Activated CD4-positive, alpha-beta memory T cell treated with anti-CD3 and anti-CD28 coated beads for 36 hours (primary cell): ENCODE measurements at places on chromosomes 16 and 17.

DNA sequence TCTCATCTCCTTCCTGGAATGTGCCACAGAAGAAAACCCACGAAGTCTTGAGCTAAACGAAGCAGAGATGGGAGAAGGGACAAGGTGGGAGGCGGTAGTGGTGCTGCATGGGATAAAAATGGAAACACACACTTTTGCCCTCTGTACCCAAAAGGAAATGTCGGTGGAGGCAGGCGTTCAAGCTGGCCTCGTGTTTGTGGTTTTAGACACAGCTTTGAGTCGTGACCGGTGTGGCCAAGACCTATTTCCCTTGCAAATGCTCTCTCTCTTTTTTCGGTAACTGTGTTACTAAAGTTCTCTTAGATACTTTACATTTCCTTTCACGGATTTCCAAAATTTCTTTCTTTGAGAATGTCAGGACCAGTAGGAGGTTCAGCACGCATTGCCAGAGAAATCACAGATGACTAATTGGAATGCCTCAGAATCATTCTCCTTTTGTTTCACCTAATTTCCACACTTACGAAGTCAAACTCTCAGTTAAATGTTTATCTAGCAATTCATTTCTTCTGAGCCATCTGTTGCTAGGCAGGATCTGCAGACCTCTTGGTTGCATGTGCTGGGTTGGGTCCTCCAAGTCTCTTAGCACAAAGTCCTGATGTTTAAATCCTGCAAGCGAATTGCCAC lies 412.3 kb downstream of the MAF start:
- no peaks in the 10 kb centered on the region for H3K27me3 ChIP-seq
- peaks cover 9% of the 10 kb centered on the region for H3K4me1 ChIP-seq
- H3K4me3 ChIP-seq, result no peak overlapping the region
- no peak overlapping the region for H3K27ac ChIP-seq
- DNase-seq, result no peak

- H3K27ac ChIP-seq, result peak overlapping the region; percentile 39
- H3K4me3 ChIP-seq, result peak overlapping the region; percentile 4
- peaks cover 33% of the 10 kb centered on the region for H3K4me1 ChIP-seq
- no peaks in the 10 kb centered on the region for H3K27me3 ChIP-seq
- peak; percentile 73 for DNase-seq
These were observed 2.8 kb downstream of the TOB1 start for GRCh38 chr17:50863221-50863843.

GRCh38 chr17:16882243-16882925 lies 89.5 kb downstream of the TNFRSF13B start:
- H3K27me3 ChIP-seq, result no peaks in the 10 kb centered on the region
- H3K36me3 ChIP-seq, result no peaks in the 10 kb centered on the region
- DNase-seq, result no peak
- no peaks in the 10 kb centered on the region for H3K4me1 ChIP-seq
- no peak overlapping the region for H3K4me3 ChIP-seq

- H3K4me3 ChIP-seq, result peak overlapping the region; percentile 72
- H3K27me3 ChIP-seq, result peaks cover 73% of the 10 kb centered on the region
- H3K4me1 ChIP-seq, result peaks cover 31% of the 10 kb centered on the region
- DNase-seq, result peak; percentile 88
- no peaks in the 10 kb centered on the region for H3K36me3 ChIP-seq
These were observed 410 bp upstream of the HOXB5 start for GRCh38 chr17:48593840-48594537.

DNA sequence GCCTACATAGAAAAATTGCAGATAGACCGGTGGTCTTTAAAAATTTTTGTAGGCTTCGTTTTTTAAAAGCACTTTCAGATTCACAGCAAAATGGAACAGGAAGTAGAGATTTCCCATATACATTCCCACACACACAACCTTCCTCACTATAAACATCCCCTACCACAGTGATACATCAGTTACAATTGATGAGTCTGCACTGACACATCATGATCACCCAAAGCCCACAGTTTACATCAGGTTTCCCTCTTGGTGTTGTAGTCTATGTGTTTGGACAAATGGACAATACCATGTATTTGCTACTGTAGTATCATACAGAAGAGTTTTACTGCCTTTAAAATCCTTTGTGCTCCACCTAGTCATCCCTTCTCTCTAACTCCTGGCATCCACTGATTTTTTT lies 113.9 kb upstream of the ADAMTS18 start:
- H3K4me3 ChIP-seq, result no peak overlapping the region
- H3K27ac ChIP-seq, result no peak overlapping the region
- H3K36me3 ChIP-seq, result no peaks in the 10 kb centered on the region
- no peak for DNase-seq
- no peaks in the 10 kb centered on the region for H3K4me1 ChIP-seq

- peaks cover 25% of the 10 kb centered on the region for H3K4me1 ChIP-seq
- no peak overlapping the region for H3K4me3 ChIP-seq
- H3K36me3 ChIP-seq, result peaks cover 3% of the 10 kb centered on the region
- no peak for DNase-seq
- no peaks in the 10 kb centered on the region for H3K27me3 ChIP-seq
- H3K27ac ChIP-seq, result no peak overlapping the region
These were observed 374.8 kb downstream of the SLC39A11 start for GRCh38 chr17:72717676-72718075.

DNA sequence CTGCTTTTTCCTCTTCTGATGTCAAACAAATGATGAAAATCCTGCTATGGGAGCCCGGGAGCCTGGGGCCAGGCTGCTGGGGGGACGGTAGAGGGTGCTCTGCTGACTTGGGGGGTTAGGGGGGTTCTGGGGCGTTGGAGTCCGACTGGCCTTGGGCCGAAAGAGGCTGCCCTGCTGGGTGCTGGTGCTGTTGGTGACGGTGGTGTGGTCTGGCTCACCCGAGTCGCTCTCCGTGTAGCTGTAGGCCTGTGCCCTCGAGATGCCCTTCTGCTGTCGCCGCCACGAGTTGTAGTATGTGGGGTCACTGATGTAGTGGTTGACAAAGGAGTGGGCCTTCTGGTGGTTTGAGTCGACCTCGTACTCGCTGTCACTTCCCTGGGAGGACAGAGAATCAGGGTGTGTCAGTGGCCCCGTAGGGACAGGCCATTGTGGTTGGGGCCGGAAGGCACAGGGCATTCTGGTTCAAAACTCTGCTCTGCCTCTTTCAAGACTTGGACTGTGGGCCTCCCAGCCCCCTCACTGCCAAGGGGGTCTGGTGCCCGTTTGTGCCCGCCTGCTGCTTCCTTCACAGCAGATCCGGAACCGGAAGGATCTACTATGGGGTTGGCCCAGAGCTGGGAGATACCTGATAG lies 26.9 kb upstream of the CDC42EP4 start:
- DNase-seq, result no peak
- H3K27me3 ChIP-seq, result peaks cover 2% of the 10 kb centered on the region
- H3K4me1 ChIP-seq, result peaks cover 7% of the 10 kb centered on the region
- no peak overlapping the region for H3K4me3 ChIP-seq
- H3K27ac ChIP-seq, result no peak overlapping the region

- H3K36me3 ChIP-seq, result no peaks in the 10 kb centered on the region
- no peaks in the 10 kb centered on the region for H3K27me3 ChIP-seq
- H3K4me3 ChIP-seq, result no peak overlapping the region
- H3K27ac ChIP-seq, result no peak overlapping the region
- no peak for DNase-seq
- peaks cover 6% of the 10 kb centered on the region for H3K4me1 ChIP-seq
These were observed 50.0 kb upstream of the MRPS23 start for GRCh38 chr17:57899822-57900221.

DNA sequence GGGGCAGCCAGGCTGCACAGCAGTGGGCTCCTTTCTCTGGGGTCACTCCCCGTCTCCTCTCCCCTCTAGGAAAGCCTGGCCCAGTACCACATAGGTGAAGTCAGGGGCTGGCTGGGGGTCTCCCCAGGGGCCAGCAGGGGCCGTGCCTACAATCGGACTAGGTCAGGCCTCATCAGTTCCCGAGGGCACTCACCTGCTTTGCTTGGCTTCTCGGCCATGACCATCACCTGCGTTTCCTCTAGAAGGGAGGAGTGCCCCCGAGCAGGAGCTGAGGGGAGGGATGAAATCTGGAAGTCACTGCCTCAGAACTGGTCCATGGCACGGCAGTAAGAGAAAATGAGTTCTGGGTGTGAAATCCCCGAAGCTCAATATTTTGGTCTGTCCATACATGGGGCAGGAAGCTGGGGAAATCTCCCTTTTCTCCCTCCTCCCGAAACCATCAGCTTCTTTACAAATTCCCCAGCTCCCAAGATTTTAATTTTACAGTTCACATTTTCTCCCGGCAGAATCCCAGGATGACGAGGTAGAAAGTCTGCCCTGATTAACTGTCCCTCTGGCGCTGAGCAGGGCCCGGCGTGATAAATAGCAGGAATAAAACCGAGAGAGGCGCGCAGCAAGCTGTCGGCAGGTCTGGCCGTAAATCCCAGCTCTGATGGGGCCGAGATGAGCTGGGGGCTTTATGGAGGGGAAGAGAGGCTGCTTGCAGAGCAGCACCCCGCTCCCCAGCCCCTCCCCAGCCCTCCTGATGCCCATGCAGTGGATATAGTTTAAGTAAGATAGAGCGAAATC lies 172.1 kb downstream of the RBFOX3 start:
- no peak overlapping the region for H3K27ac ChIP-seq
- H3K27me3 ChIP-seq, result peaks cover 12% of the 10 kb centered on the region
- no peaks in the 10 kb centered on the region for H3K36me3 ChIP-seq
- no peak overlapping the region for H3K4me3 ChIP-seq
- no peak for DNase-seq
- no peaks in the 10 kb centered on the region for H3K4me1 ChIP-seq

DNA sequence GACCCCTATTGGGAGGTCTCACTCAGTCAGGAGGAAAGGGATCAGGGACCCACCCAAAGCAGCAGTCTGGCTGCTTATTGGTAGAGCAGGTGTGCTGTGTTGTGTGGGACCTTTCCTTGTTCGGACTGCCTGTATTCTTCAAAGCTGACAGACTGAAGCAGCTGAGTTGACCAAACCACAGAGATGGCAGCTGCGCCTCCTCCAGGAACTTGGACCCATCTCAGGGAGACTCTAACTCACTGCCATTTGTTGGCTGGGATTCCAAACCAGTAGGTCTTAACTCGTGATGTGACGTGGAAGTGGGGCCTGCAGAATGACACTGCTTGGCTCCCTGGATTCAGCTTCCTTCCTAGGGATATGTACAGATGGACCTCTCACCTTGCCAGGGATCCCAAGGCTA lies 9.6 kb upstream of the UQCRC2 start:
- H3K27ac ChIP-seq, result no peak overlapping the region
- no peak overlapping the region for H3K4me3 ChIP-seq
- peaks cover 2% of the 10 kb centered on the region for H3K36me3 ChIP-seq
- H3K27me3 ChIP-seq, result no peaks in the 10 kb centered on the region
- H3K4me1 ChIP-seq, result peaks cover 32% of the 10 kb centered on the region
- DNase-seq, result no peak

GRCh38 chr16:57284209-57284951 lies at the start of gene PLLP:
Gene PLLP, minus strand, starts transcription at chr16:57284672. Its CDS starts 132 bp downstream, at chr16:57284540.
- peaks cover 15% of the 10 kb centered on the region for H3K4me1 ChIP-seq
- peaks cover 8% of the 10 kb centered on the region for H3K27me3 ChIP-seq
- DNase-seq, result peak; percentile 40
- H3K4me3 ChIP-seq, result peak within 1 kb of the TSS; percentile 67
- no peak within 1 kb of the TSS for H3K27ac ChIP-seq

DNA sequence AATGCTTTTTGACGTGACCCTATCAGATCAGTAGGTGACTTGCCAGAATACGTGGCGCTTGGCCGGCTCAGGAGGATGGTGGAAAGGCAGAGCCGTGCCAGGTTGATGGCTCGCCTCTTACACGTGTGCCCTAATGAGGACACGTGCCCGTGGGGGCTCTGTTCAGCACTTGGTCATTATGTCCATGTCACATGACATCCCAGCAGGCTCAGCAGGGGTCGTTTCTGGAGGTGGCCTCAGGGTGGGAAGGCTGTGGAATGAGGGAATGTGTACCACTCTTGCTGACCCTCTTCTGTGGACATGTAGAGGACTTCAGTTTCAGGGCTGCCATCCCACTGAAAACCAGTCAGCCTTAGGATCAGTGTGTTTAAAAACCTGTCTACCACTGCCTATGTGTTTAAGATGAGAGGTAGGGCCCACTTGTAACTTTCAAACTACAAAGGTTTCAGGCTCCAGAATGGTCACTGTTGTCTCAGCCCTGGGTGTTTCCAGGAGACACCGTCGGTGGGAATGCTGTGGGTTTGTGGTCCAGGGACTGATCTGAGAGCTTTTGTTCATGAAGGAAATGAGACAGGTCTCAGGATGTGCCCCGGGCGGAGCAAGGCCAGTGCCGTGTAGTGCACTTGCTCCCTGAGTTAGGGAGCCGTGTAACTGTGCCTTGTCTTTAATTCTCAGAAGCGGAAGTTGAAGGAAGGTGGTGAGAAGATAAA lies 12.1 kb downstream of the UBN1 start:
- DNase-seq, result no peak
- no peak overlapping the region for H3K27ac ChIP-seq
- no peaks in the 10 kb centered on the region for H3K27me3 ChIP-seq
- peaks cover 46% of the 10 kb centered on the region for H3K36me3 ChIP-seq

DNA sequence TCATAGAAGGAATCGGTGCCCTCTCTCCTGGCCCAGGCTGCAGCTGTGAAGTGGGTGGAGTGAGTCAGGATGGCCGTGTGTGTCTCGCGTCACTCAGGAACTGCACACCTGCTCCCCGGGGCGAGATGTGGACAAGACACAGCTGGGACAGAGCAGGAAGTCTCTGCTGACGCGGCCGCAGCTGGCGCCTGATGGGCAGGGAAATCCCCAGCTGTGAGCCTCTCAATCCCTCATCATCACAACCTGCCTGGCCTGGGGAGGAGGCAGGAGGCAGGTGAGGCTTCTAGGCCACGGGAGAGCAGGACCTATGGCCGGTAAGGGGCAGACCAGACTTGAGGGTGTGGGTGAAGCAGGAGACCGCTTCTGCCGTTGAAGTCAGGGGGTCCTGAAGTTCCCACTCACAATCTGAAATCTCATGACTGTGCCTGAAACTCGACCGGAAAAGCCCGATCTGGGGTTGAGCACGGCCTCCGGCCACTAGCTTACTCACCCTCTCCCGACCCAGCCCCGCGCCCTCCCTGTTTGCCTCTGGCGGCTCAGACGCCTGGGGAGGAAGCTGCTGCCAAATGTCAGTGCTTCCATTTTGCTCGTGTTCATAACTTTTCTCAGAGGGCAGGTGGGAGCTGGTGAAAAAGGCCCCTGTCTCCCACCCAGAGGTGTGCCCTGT lies 1.1 kb upstream of the TRPV3 start:
- DNase-seq, result peak; percentile 85
- H3K27ac ChIP-seq, result peak overlapping the region; percentile 77
- H3K27me3 ChIP-seq, result peaks cover 2% of the 10 kb centered on the region
- H3K36me3 ChIP-seq, result no peaks in the 10 kb centered on the region
- peaks cover 35% of the 10 kb centered on the region for H3K4me1 ChIP-seq

GRCh38 chr17:56936697-56937322 lies 23.0 kb upstream of the TRIM25 start:
- no peaks in the 10 kb centered on the region for H3K27me3 ChIP-seq
- H3K4me1 ChIP-seq, result peaks cover 13% of the 10 kb centered on the region
- no peak overlapping the region for H3K4me3 ChIP-seq
- no peak overlapping the region for H3K27ac ChIP-seq
- H3K36me3 ChIP-seq, result peaks cover 51% of the 10 kb centered on the region

DNA sequence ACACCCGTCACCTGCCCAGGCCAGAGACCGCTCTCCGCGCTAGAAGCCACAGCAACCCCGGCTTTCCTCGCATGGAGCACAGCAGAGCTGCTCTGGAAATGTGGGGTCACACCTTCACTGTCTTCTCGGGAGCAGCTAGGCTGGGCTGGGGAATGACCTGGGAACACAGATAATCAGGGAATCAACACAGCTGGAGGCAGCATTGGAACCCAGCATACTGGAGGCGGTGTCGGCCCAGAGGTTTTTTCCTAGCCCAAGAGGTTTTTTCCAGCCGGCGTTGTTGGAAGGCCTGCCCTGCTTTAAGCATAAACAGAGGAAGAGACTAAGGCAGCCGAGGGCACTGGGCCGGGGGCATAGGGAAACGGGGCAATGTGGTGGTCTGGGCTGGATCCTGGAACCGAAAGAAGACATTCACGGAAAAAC lies 791 bp upstream of the PLD6 start:
- peaks cover 22% of the 10 kb centered on the region for H3K4me1 ChIP-seq
- peak overlapping the region; percentile 26 for H3K4me3 ChIP-seq
- no peak for DNase-seq
- no peak overlapping the region for H3K27ac ChIP-seq
